Activated T-helper 9 cell treated with anti-CD3 and anti-CD28 coated beads, Interleukin-2, amount 50 U/mL, for 16 hours (primary cell): ENCODE measurements at places on chromosomes 13 and 19.

DNA sequence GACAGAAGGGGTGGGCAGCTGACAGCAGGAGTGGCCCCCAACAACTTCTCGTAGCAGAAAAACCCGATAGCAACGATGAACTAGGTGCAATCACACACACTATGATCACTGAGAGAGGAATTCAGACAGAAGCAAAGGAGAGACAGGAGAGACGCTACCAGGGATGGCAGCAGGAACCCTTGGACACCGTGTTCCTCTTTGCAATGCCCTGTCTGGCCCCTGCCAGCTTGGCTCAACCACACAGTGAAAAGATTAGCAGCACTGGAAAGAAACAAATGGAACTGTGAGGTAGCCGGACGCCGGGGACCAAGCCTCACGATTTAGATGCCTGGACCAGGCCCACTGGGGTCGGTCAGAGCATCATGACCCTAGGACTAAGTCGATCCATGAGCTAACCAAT lies 23.6 kb downstream of the DCAF15 start:
- no peak for DNase-seq

GRCh38 chr13:109750221-109750775 lies 36.1 kb downstream of the IRS2 start:
- no peak for DNase-seq

- no peak for DNase-seq
These were observed 737.5 kb upstream of the SLITRK5 start for GRCh38 chr13:86933676-86934075.

DNA sequence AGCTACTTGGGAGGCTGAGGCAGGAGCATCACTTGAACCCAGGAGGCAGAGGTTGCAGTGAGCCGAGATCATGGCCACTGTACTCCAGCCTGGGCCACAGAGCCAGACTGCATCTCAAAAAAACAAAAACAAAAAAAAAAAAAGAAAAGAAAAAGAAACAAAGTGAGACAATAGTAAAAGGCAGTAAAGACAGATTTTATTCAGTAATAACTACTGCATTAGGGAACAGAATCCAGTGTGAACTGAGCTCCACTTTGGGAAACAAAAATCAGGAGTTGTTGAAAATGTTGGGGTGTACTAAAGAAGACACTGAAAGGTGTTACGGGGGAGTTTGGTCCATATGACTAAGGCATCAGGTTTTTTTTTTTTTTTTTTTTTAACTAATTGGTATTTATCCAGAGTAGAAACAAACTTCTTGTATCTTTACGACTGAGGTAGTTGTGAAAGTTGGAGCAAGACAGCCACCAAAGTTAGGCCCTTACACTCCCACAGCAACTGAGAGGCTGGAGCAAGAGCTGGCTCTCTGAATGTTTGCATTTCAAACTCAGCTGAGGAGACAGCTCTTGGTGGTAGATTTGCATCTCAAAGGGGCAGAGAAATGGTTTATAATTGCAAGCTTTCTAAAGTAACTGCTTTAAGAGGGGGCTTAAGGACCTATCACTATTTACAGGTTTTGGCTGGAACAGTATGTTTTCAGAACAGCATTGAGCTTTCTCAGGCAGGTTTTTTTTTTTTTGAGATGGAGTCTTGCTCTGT lies 24.2 kb downstream of the ZNF607 start:
- no peak for DNase-seq

- DNase-seq, result peak; percentile 3
These were observed 62.4 kb downstream of the SERTM1 start for GRCh38 chr13:36736119-36736726.

DNA sequence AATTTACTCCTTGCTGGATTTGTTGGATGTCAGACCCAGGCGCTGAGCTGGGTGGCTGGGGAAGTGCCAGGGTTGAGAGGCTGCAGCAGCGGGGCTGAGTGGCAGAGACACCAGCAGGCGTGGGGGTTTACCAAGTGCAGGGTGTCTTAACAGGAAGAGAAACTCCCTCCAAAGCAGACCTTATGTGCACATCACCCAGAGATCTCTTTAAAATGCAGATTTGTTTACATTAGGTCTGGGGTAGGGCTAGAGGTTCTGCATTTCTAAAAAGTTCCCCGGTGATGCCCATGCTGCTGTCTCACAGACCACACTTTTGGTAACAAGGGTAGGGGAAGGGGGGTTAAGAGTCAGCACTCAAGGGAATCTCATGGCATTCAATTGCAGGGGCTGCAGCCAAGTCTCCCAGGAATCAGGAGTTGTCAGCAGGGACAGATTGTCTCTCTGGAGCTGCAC lies 80.7 kb upstream of the OLFM4 start:
- DNase-seq, result no peak

DNA sequence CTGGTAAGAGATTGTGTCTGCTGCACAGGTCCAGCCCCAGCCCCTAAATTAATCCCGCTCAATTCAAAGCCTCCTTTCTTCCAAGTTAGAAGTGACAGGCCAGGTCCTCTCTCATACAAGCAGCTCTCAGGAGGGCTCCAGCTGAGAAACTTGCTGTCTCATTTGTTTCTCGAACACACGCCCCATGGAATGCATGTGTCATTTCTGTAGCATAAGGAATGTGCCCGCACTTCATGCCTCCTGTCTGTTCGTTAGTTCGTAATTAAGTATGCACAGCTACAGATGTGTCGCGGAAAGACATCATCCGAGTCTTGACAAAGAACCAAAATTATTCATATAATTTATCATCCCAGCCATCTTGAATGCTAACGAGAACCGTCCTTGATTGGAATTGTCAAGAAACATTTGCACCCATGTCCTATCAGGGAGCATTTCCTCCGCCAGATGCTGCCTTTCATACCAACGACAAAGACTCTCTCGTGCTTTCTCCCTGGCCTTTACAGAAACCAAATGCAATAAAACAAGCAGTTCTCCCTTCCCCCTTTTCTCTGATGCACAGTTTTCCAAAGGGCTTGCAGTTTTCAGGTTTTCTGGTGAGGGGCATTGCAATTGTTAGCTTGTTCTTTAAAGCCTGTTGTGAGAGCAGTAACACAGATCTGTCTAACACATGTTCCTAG lies 133.5 kb downstream of the UQCRFS1 start:
- DNase-seq, result no peak

DNA sequence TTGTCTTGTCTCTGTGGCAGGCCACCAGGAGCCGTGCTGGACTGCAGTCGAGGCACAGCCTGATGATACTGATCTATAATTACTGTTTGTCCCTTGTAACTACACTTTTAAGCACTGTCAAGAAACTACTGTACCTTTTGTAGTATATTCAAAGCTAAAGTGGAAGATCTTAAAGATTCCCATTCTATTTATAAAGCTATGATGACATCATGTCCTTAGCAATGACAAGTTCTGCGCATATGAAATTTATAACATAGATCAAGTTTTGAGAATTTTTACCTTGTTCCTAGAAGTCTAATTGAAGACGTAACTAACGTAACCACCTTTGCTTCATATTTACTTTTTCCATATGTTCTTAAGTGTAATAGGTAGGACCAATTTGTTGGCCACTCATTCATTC lies 56.8 kb upstream of the LATS2 start:
- no peak for DNase-seq

DNA sequence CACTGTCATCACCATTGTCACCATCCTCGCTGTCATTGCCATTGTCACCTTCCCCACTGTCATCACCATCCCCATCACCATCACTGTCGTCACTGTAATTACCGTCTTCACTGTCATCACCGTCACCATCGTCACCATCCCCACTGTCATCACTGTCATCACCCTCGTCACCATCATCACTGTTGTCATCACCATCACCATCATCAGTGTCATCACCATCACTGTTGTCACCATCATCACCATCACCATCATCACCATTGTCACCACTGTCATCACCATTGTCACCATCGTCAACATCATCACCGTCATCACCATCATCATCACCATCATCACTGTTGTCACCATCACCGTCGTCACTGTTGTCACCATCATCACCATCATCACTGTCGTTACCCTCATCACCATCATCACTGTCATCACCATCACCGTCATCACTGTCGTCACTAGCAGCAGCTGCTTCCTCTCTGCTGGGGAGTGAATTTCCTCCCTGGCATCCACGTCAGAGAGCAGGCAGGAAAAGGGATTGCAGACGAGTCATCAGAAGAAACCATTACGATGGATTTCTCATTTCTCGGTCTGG lies 27.3 kb downstream of the TMEM255B start:
- no peak for DNase-seq

- no peak for DNase-seq
These were observed 498.1 kb downstream of the KLF5 start for GRCh38 chr13:73556902-73557301.

DNA sequence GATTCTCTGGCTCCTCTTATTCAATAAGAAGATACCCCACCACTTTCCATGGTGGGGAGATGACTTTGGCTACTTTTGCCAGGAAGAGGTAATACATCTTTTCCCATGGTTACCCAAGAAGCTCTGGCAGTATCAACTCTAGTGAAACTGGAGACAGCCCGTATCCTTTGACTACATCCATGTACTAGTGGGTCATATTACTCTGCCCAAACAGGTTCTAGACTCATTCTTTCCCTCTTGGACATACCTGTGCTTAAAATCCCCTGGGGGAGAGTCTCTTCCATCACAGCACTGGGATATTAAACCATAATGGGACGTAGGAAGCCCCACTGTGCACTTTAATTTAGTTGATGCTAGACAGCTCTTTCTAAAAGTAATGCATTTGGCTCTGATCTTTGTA lies 144.7 kb upstream of the KLF12 start:
- no peak for DNase-seq

- no peak for DNase-seq
These were observed 15.0 kb downstream of the MLLT1 start for GRCh38 chr19:6264803-6265202.

DNA sequence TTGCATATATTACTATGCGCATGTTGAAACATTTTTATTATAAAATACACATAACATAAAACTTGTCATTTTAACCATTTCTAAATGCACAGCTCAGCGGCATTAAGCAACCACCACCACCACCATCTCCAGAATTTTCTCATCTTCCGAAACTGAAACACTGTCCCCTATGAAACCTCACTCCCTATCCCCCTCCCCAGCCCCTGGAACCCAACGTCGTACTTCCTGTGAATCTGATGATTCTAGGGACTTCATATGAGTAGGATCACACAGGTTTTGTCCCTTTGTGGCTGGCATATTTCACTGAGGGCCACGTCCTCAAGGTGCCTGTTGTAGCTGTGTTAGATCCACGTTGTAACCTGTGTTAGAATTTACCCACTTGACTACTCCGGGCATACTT lies 716 bp upstream of the MAP2K2 start:
- DNase-seq, result no peak

- no peak for DNase-seq
These were observed 2859.1 kb downstream of the PCDH9 start for GRCh38 chr13:64371045-64371444.

DNA sequence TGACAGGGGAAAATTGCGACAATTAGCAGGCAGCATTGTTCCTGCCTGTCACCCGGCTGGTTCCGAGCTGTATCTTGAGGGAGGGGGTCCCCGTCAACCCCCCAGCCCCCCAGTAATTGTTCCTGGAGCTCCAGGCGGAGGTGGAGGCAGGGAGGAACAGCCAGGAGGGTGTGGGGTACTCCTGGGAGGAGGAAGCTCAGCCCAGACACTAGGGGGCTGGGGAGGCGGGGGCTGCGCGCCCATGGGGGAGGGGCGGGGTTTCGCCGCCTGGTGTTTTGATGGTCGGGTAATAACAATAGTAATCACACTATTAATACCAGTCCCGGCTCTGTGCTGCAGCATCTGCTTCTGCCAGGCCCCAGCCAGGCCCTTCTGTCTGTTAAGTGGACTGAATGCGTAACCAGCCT lies 8.6 kb downstream of the NPAS1 start:
- DNase-seq, result no peak

DNA sequence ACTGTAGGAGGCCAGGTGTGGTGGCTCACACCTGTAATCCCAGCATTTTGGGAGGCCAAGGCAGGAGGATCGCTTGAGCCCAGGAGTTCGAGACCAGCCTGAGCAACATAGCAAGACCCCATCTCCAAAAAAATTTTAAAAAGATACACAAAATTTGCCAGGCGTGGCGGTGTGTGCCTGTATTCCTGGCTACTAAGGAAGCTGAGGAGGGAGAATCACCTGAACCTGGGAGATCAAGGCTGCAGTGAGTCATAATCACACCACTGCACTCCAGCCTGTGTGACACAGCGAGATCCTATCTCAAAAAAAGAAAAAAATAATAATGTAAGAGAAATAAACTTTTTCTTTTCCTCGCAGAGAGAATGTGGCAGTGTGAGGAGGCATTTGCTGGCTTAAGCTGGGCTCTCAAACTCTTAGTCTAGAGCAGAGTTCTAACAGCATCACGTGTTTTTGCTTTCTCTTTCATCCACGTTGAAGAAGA lies 21.1 kb downstream of the FAM187B start:
- DNase-seq, result no peak

DNA sequence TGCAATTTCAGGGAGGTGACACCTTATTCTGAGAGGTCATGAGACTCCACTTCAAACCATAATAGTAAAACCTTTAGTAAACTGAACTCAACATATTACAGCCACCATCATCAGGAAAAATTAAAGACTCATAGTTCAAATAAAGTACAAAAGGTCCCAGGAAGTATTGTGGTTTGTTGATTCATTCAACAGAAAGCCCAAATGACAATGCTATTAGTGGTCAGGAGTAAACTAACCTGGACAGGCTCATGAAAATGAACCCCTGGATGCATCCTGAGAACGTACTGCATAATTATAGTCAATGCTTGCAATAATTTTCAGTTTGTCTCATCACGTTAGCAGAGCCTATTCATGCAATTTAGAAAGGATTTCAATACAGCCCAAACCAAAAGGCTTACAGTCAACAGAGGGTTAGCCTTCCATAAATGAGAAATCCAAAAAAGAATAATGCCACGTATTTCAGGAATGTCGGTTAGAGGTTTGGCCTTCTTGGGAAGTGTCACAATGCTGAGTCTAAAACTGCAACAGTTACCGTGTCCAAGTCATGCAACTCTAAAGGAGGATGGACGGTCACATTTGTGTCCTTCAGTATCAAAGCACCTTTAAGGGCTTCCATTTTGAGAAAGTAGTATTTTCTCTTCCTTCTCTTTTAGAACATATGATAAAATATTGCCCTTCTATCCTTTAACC lies 280.8 kb downstream of the ABCC4 start:
- DNase-seq, result no peak

DNA sequence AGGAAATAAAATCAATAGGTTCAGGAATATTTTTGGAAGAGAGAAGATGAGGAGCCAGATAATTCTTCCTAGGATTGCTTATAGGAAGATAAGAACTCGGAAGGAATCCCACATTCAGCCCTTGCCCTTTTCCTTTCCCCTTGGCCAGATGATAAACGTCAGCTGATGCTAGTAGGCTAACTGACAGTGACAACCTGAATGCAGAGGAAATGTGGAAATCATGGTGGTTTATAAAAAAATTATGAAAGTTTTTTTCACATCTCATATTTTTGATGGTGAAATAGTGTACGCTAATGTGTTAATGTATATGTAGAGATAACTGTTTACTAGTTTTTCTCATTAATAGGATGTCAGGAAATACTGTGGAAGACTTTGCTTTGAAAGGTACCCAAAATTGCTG lies 56.9 kb downstream of the EDNRB start:
- DNase-seq, result no peak
